Mesenchymal stem cell (in vitro differentiated cells and primary cell): ENCODE measurements at places on chromosomes 5 and 9.
A peak's percentile ranks its signal among the peaks of the same experiment; 100 is the strongest.

GRCh38 chr5:143245929-143246561, 157.4 kb downstream of the NR3C1 start:
- peak; percentile 92 for DNase-seq

GRCh38 chr9:123615381-123615780, 259.4 kb downstream of the CRB2 start:
- DNase-seq: no peak

- no peak for DNase-seq
Observed at GRCh38 chr9:137138058-137138721, 764 bp upstream of the GRIN1 start.

GRCh38 chr9:134983074-134983473, 65.4 kb upstream of the FCN1 start:
- DNase-seq: no peak

DNA sequence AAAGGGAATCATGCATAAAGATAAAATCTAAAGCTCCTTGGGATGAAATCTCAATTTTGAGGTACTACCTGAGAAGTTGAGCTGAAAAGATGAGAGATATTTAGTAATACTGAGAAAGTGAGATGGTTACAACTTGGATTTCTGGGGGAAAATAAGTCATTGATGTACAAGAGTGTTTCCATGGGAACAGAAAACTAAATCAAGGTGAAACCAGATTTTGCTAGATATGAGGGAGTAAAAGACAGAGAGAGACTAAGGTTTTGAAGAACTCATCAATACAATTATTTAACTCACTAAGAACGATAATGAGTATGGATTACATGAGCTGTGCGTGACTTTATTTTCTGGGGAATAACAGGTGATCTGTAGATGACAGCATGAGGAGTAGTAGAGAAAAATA, 10.2 kb upstream of the ST8SIA4 start:
- no peak for DNase-seq

GRCh38 chr5:56684159-56684558, 131.2 kb upstream of the MAP3K1 start:
- DNase-seq: no peak

GRCh38 chr9:7088611-7089010, 330.8 kb downstream of the KDM4C start:
- no peak for DNase-seq

GRCh38 chr5:170161069-170161468, 55.4 kb downstream of the FOXI1 start:
- no peak for DNase-seq

DNA sequence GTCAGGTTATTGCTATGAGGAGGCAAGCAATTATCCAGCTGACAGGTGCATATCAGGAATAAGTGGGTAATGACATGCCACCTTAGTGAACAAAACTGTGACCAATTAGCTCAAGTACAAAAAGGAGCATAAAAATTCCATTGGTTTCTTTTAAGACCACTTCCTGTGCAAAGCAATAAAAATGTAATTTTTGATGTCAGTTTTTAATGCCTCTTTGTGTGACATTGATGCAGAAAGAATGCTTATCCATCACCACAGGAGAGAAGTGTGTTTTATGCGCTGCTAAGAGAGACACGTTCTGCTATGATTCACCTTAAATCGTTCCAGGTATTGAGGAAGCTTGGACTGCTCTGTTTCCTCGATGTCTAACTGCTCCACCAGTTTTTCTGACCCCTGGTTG, 96.7 kb downstream of the MRPS27 start:
- no peak for DNase-seq

DNA sequence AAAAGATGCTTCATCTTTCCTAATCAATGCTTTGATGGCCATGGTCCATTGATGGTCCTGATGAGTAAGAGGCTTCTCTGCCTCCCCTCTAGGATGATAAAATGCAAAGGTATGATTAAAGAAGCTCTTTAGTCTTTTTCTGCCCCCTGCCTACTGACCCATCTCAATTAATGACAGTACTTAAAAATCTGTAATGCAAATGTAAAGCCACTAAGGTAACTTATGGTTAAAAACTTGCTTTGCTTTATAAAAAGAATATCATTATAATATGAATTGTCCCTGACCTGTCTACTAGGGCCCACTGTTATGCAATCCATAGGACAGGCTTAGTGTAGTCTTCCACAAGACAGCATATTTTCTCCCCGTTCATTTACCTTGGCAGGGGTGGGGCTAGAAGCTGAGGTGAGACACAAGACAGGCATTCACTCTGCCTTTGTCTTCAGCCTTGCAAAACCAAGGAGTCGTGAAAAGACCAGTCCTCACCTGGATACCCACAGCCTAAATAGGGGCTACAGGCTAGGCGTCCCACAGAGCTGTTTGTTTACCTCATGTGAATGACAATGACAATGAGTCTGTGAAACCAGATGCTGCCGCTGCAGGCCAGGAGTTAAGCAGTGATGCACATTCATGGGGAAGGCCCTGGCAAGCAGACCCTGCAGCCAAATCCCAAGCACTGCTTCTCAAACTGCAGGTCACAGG, 60.4 kb downstream of the BNC2 start:
- no peak for DNase-seq

DNA sequence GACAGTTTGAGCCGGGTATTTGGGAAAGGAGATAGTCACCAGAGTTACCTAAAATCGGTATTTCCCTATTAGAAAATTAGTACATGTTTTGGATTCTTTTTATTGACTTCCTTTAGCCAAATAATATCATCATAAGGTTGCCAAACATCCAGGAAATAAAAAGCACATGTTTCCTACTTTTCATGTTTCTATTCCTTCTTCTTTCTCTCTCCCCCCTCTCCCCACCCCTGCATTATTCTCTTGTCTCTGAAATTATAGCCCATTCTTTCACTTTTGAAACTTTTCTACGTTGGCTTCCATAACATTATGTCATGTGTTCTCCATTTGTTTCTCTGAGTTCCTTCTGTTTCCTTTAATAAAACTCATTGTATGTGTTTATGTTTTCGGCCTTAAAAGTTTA, 161.9 kb downstream of the ALDH1A1 start:
- DNase-seq: no peak

- DNase-seq: no peak
Observed at GRCh38 chr5:65902104-65902503, 24.3 kb upstream of the ERBIN start.

- DNase-seq: peak; percentile 52
Observed at GRCh38 chr5:117220730-117221129, 646.1 kb upstream of the SEMA6A start.

- DNase-seq: no peak
Observed at GRCh38 chr9:114450833-114451706, 54.2 kb downstream of the WHRN start.

DNA sequence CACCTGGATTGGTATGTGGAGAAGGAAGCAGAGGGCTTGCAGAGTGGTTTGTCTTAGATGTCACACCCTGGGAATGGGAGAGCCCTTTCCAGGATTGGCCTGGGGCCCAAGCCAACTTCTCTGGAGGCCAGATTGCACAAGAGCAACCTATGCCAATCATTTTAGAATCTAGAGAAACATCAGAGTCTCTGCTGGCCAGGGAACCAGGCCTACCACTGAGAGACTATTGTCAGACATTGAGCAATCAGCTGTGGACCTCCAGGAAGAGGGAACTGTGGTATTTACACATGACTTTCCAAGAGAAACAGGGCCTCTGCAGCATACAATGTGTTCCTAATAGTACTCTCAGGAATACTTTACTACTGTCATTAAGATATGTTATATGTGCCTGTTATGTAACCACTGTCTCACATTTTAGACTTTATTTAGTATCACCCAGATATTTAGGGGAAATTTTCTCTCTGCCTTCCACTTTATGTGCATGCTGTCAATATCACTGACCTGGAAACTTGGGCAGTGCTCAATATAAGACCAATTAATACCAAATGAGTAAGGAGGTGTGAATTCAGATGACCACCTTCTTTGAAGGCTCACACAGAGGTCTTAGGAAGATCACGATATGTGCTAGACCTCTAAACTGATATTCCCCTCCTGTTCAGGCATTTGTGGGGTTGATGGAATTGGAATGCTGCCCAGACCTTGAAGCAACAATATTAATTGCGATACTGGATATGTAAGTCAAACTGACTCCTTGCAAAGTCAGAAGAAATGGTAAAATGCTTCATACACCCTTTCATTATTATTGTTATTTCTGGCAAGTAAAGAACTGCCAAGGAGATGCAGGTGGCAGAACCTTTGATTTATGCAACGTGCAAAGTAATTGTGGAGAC, 20.5 kb upstream of the CCL28 start:
- DNase-seq: peak; percentile 61

- no peak for DNase-seq
Observed at GRCh38 chr9:2616692-2617377, 4.8 kb upstream of the VLDLR start.

- DNase-seq: no peak
Observed at GRCh38 chr9:91483835-91484234, 60.2 kb upstream of the NFIL3 start.

DNA sequence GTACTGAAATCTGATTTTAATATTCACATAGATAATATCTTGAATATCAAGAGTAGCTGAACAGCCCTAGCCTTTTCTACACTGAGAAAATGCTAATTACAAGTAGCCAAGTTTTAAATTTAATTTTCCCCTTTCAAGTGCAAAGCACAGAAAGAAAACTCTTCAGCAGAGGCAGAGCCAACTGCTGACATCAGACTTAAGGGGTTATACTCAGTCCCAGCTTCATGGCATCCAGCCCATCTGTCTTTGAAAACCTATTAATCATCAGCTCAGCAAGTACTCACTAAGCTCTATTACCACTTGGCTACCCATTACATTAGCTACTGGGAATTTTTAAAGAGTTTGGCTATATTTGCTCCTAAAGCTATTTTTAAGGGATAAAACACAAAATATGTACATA, 220.5 kb downstream of the SLC12A2 start:
- peak; percentile 69 for DNase-seq

DNA sequence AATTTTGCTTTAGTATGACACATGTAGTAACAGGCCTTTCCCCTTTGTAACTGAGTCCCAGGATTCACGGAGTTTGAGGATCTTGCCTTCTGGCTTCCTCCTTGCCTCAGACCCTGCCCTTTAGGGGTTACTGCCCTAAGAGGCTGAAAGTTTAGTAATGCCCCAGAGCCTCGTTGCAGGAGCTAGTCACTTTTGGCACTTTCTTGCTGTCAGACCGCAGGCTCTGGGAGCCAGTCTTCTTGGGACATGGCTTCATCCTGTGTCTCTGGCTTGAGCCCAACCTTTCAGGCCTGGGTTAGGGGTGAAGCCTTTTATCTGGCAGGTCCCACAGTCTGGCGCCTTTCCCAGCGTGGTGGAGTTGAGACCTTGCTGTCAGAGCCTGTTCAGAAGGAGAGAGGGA, 185.6 kb upstream of the DMRT1 start:
- no peak for DNase-seq

DNA sequence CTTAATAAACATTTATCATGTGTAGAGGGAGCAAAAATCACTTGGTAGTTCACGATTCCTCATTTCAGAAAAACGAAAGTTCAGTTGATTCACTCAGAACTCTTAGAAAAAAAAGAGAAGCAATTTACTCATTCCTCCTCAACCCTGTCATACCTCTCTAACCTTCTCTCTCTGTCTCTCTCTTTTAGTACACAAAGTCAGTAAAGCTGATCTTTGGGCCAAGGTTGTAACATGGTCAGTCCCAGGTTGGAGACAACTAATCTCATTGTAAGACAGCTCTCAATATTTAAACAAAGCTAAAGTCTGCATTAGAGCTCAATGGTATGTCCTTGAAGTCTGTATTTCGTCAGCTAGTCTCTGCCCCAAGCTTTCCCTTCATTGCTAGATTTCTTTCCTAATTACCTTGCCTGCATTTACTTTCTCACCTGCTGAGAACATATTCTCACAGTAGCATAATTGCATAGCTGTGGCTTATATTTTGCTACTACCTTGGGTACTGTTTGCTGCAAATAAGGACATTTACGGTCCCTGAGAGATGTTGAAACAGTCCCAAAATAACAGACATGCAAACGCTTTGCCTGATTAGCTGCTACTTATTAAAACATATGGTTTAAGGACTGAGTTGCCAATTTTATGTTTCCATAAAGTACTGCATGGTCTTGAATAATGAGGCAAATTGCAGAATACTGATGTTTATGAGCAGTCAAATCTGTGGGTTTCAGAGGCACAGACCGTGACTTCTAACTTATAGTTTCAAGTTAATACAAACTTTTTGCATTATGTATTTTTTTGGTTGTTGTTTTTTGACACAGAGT, 138.3 kb downstream of the GPBP1 start:
- no peak for DNase-seq

- no peak for DNase-seq
Observed at GRCh38 chr5:157541447-157542118, 34.0 kb downstream of the ADAM19 start.

GRCh38 chr9:108386859-108387384, 468.9 kb downstream of the ACTL7B start:
- peak; percentile 46 for DNase-seq

- peak; percentile 68 for DNase-seq
Observed at GRCh38 chr5:154367101-154367500, 78.7 kb upstream of the SAP30L start.

DNA sequence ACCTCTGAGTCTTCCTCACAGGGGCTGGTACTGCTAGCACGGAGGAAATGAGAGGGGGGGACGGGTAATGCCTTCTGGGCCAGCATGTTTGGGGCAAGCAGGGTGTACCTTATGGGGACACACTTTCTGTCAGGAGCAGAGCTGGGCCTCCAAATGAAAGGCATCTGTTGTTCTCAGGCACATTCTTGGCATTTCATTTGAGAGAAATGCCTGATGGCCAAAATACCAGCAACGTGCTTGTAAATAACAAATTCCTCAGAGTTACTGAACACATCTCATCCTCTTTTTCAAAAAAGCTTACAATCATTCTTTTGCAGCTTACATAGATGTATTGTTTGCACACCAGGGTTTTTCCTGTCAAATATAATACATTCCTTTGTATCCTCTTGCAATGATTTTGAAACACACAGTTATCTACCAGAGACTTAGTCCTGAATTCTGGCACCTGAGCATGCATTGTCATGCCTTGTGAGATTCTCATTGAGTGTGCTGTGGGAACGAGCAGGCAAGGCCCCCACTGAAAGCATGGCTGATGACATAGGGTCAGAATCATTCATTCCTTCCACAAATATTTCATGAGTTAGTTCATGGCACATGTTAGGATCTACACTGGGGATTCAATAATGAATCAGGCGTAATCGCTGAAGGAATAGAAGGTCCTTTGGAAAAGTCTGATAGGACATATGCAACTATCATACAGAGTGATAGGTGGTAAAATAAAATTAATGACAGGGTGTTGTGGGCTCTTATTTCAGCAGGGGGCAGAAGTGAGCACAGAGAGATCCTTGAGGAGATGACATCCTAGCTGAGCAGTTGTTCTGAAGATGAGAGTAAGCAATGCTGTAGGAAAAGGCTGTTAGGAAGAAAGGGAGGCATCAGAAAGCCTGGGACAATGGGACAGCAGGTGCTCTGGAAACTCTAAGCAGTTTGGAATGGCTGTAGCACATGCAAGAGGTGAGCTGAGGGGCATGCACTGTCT, 260.9 kb upstream of the TUT7 start:
- DNase-seq: no peak

DNA sequence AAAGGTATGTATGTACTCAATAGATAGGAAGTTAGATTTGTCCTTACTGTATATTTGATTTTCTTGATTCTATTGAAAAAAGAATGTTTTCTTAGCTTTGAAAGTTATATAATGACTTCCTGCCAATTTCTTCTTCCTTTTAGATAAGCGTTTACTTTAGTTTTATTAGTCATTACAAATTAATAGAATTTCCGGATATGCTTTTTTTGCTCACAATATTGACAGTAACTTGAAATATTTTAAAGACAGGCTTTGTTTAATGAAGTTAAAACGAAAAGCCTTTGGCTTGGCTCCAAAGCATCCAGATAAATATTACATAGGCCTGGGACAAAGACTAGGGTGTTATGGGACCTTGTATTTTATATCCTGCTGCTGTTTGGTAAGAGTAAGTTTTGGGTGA, 49.5 kb downstream of the CWC27 start:
- DNase-seq: no peak

- DNase-seq: peak; percentile 38
Observed at GRCh38 chr5:163473635-163474243, 13.3 kb downstream of the HMMR start.
